ENCODE measurements at places on chromosomes 16 and 17.

- DNase-seq = no peak
Observed at GRCh38 chr16:67246081-67246755, 1.1 kb downstream of the FHOD1 start.

GRCh38 chr16:66621973-66622372 is 17.5 kb downstream of the CMTM3 start:
- no peak for DNase-seq

DNA sequence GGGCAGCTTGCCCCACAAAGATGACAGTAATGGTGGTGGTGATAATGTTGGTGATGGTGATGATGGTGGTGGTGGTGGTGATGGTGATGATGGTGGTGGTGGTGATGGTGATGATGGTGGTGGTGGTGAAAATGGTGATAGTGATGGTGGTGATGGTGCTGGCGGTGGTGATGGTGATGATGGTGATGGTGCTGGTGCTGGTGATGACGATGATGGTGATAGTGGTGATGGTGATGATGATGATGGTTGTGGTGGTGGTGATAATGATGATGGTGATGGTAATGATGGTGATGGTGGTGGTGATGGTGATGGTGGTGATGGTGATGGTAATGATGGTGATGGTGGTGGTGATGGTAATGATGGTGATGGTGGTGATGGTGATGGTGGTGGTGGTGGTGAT is 46.3 kb upstream of the FOXF1 start:
- DNase-seq = no peak

- DNase-seq = no peak
Observed at GRCh38 chr17:50445730-50446325, 19.8 kb downstream of the ACSF2 start.

GRCh38 chr16:86034421-86034919 is 135.5 kb downstream of the IRF8 start:
- no peak for DNase-seq

DNA sequence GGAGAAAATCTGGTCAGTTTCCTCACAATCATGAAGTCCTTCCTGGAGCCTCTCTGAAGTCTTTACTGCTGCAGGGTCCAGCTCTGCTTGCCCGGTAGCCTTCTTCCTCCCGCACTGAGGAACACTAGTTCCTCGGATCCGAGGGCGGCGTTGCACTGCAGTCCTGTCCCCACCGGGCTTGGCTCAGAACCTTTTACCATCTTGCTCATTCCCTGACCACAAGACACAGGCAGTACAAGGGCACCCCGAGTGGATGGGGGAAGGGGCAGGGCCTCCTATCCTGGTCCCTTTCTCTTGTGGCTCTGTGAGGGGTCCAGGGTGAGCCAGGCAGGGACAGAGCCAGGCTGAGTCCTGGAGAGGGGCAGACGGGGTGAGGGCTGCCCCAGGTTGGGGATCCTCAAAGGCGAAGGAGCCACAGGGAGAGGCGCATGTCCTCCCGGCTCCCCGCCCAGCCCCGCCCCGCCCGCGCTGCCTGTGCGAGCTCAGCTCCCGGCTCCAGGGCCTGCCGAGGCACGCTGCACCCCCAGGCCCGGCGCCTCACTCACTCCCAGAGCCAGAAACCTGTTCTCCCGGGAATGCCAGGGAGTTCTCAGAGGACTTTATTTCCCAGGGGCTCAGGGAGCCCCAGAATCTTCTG is 1.5 kb downstream of the FOXN1 start:
- no peak for DNase-seq

- no peak for DNase-seq
Observed at GRCh38 chr16:89765292-89765830, 44.0 kb downstream of the ZNF276 start.

GRCh38 chr17:57986841-57987580 is 1.0 kb downstream of the VEZF1 start:
- no peak for DNase-seq

GRCh38 chr16:85943711-85944110 is 44.7 kb downstream of the IRF8 start:
- DNase-seq = no peak

DNA sequence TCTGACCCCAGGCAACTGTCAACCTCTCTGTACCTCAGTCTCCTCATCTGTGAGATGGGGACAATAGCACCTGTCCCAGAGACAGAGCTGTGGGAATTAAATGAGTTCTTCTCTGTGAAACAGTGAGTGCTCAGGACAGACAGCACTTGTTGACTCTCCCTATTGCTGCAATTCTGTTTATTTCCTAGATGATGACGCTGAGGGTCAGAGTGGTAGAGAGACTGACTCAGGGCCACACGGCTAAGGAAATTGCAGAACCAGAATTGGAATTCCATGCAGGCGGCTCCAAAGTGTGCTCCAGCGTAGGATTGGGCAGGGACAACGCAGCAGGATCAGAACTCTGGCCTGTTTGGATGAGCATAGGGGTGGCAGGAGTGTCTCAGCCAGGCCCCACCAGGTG is 302.2 kb downstream of the C16orf95 start:
- no peak for DNase-seq

GRCh38 chr17:83055911-83056582 is 23.4 kb upstream of the METRNL start:
- no peak for DNase-seq

- no peak for DNase-seq
Observed at GRCh38 chr16:88725609-88726407, 19.5 kb downstream of the CTU2 start.

DNA sequence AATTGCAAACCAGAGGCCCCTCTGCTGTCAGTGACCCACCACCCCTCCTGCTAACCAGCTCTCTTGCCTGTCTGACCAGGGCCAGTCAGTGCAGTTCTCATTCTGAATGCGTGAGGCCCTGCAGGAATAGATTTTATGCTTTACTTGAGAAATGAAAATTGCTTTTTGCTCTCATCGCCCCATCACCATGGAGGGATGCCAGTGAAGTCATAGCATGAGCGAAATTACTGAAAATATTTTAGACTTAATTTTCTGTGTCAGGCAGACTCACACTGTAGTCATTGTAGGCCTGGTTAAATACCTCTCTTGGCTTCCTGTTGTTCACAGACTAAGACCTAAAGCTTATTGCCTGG is 490.5 kb upstream of the CDH5 start:
- DNase-seq = no peak

DNA sequence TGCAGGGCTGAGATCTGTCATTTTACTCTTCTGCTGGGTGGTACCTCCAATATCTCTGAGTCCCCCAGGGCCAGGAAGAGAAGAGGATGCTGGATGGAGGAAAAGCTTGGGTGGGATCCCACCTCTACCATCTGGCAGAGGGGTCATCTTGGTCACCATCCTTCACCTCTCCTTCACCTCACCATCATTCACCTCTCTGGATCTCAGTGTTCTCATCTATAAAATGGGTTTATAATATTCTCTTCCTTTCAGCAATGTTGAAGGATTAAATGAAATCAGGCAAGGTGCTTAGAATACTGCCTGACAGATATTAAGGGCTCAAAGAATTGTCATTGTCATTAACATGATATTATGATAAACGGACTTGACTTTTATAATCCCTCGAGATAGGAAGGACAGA is 195.8 kb downstream of the SNX29 start:
- DNase-seq = no peak

- no peak for DNase-seq
Observed at GRCh38 chr17:48596000-48596734, 2.6 kb upstream of the HOXB5 start.

GRCh38 chr17:7881276-7882054 is 7.1 kb upstream of the CHD3 start:
- DNase-seq = peak; percentile 61

DNA sequence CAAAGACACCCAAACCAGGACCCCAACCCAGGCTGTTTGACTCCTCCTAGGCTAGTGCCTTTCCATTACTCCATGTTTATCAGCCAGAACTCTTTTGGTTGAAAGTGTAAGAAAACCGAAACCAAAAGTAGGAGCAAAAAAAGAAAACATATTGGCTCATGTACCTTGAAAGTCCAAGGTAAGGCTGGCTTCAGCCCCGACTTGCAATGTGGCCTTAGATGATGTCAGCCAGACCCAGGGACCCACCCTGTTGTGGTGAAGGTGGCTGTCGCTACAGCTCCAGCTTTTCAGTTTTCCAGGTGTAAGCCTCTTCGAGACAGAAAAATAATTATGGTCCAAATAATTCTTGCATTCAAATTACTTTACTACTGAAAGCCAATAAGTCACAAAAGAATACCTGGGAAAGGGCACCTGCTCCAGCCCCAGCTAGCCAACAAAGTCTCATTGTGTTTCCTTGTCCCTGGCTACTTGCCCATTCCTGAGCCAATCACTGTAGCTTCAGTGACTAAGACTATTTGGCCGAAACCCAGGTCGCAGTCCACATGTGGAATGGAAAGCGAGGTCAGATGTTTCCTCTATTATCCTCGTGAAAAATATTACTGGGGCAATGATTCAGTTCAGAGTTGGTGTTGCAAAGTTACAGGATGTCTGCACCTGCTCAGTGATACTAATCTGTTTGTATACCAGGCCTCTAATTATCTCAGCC is 20.7 kb downstream of the DNAH9 start:
- no peak for DNase-seq

- no peak for DNase-seq
Observed at GRCh38 chr16:85582229-85582991, 30.7 kb upstream of the GSE1 start.

DNA sequence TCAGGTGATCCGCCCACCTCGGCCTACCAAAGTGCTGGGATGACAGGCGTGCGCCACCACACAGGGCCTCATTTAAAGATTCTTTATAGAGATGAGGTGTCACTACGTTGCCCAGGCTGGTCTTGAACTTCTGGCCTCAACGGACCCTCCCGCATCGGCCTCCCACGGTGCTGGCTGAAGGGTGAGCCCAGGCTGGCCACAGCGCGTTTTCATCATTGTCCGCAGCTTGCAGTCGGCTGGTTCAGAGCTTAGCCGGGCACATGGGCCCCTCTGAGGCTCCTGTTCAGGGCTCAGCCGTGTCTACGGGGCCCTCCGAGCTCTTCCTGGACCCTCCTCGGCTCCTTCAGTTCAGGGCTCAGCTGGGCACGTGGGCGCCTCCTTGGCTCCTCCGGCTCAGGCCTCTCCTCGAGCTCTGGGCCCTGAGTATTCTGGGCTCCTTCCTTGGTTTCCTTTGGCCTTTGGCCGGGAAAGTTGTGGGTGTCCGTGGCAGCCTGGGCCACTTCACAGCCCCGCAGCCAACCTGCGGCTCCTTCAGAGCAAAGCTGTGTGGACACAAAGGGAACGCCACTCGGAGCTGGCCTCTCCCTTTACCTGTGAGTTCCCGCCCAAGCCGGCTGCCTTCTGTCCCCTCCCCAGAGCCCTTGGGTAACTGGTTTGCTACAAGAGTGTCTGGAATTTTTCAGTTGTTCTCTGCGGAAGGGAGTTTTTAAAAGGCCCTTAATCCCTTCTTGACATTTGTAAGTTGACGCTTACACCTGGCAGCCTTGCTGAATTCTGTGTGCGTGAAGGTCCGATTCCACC is 1.2 kb upstream of the MSLN start:
- DNase-seq = no peak

DNA sequence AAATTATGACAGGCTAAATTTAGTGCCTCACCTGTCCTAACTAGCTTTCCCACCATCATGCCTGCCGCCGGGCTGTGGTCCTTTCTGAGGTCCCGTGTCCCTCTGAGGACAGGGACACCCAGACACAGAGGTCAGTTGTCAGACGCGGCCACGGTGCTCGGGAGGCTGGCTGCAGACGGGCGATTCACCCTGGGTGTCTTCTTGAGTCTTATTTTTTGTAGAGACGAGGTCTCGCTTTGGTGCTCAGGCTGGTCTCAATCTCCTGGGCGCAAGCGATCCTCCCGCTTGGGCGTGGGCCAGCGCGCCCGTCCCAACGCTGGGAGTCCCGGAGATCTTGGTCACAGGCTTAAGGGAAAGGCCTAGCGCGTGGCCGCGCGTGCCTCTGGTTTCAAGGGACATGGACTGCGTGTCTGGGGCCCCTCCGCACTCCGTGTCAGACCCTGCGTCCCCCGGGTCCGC is 797 bp upstream of the RAB11FIP3 start:
- no peak for DNase-seq

- DNase-seq = no peak
Observed at GRCh38 chr17:42653179-42654124, 5.6 kb upstream of the TUBG2 start.

GRCh38 chr17:49327835-49328784 is 33.9 kb downstream of the ZNF652 start:
- DNase-seq = no peak

DNA sequence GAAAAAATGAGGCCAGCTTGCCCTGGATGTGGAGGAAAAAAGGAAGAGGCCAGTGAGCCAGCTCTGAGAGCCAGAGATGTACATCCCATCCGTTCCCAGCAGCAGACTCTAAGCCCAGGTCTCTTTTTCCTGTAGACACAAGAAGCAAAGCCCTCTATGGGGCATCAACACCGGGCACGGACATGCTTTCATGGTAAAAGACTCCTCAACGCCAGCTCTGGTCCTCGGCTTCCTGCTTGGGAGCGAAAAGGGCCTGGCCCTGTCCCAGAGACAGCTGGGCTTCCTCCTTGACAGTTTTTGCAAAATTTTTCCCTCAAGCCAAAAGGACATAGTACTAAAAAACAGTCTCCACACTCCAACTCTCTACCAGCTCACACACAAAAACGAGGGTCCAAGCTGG is 27.1 kb downstream of the PELP1 start:
- DNase-seq = no peak

DNA sequence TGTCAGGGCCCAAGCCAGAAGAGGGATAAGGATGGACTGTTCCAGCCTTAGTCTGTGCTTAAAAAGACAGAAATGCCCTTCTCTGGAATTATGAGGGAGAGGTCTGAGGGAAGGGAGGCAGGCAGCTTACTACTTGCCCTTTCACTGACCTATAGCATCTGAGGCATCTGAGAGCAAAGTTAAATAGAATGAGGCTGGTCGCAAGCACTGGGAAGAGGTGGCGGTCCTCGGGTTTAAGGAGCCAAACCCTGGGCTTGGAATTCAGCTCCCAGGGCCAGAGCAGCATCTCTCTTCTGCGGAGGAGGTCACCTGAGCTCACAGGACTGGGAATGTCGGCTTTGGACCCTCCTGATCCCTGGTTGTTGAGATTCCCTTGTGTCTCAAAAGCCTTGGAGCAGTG is 3.1 kb upstream of the LIMD2 start:
- no peak for DNase-seq

- no peak for DNase-seq
Observed at GRCh38 chr17:17360087-17360730, 57.0 kb downstream of the NT5M start.

GRCh38 chr17:7590743-7591142 is 849 bp upstream of the SOX15 start:
- no peak for DNase-seq

- DNase-seq = no peak
Observed at GRCh38 chr17:51018541-51018940, 102.1 kb downstream of the SPAG9 start.

DNA sequence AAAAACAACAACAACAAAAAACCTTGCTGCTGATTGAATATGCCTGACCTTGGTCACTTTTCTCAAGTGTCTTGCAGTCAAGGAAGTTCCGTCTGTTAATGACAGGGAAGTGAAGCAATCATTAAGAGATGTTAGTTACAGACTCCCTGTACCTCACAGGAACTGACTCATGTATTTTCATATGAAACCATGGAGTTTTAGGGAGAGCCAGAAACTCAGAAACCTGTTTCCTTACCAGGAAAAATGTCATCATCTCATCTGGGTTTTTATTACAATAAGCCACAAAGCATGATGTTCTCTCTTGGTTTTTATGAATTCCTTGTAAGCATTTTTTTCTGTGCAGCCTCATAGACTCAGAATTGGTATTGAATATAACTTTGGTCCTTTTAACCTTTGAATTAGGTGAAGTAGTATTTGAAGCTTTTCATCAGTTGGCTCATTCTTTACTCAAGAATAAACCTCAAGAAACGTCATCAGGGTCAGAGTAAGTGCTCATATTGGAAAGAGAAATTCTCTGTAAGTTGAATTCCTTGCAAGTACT is 10.3 kb downstream of the LYRM1 start:
- DNase-seq = no peak

- DNase-seq = no peak
Observed at GRCh38 chr17:36930583-36930900, 6.7 kb upstream of the LHX1 start.

All from NCI-H2029 treated with DMSO at 0.1 percent for 48 hours (cell line).